Stimulated activated CD4-positive, alpha-beta T cell treated with anti-CD3 and anti-CD28 coated beads, Interleukin-12 subunit alpha, Interleukin-12 subunit beta, amount 100 ng/mL, for 24 hours (primary cell): ENCODE measurements at places on chromosomes 3 and 15.

GRCh38 chr3:184381261-184382224 is 1.7 kb downstream of the CHRD start:
- DNase-seq = no peak

GRCh38 chr3:4993276-4994143 is 14.3 kb downstream of the BHLHE40 start:
- no peak for DNase-seq

DNA sequence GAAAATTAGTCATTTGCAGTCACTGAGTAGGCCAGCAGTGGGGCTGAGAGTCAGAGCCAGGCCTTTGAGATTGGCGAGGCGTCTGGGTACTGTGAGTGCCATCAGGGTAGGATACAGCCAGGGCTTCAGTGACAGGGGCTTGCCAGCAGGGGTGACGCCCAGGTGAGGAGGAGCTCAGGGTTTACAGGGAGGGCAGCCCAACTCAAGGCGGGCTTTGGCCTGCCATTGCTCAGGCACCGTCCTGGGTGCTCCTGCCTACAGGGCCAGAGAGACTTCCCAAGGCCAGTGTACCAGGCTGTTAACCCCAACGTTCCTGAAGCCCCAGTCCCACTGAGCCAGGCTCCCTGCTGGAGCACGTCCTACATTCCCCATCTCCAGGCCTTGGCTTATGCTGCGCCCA is 152.0 kb downstream of the FBLN2 start:
- no peak for DNase-seq

DNA sequence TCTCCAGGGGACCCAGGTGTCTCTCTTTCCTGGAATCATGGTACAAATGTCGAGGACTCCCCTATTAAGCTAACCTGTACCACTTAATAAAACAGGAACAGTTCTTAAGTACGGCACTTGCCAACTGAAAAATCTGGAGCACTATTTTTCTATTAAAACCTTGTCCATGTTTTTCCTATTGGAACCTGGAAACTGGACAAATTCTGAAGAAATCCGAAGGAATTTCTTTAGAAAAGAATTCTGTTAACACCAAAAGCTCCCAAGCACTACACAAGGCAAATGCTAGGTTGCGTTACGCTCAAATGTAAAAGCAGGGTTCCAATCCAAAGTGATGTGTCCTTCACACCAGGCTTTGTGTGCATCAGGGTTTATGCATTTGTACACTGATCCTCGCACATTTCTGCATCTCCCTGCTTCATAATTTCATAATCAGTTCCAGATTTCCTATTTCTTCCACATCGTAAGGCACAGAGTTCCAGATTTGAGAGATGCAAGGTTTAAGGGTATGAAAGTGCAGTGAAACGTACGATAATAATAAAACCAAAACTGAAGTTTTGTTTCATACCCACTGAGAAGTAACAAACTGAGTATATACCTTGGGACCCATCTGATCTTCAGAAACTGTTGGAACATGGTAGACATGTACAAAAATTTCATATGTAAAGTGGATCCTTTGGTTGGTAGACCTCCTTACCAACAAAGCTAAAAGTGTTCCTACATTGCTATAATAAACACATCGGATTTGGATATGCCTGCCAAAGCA is 132.1 kb upstream of the WNT5A start:
- no peak for DNase-seq

DNA sequence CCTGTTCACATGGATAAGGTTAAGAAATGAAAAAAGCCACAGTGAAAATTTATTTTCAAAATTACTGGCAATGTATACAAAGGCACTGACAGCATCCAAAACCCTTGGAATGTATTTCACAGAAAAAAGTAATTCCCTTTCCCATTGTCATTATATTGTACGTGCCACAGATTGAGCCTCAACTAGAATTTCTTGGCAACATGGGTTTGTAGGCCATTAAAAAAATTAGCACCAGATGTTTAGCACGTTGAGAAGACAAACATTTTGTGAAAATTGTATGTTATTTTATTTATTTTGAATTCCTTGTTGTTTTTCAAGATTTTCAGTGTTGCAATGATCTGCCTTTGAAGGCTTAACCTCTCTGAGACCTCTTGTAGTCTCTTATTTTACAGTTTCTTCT is 76.3 kb upstream of the EPHB3 start:
- DNase-seq = no peak

GRCh38 chr3:127749787-127750225 is 72.5 kb downstream of the MGLL start:
- no peak for DNase-seq

- DNase-seq = no peak
These were observed 29.7 kb upstream of the HHATL start for GRCh38 chr3:42732196-42732828.

DNA sequence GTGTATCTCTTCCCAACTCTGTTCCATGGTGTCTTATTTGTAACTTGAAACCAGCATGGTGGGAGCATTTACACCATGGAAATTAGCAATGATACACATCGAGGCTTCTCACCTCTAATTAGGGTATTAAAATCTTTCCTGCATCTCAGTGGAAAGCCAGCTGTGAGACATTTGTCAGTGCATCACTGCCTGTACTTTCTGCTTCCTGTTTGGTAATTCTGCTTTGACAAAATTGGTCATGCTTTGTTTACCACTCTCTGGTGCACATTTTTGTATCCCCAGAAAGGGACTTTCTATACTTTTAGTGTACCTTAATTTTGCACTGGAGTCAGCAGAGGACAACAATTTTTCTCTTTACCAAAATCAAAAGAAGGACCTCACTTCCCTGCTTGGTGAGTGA is 402.1 kb downstream of the PDCD6IP start:
- DNase-seq = no peak

GRCh38 chr3:161644891-161645635 is 148.5 kb downstream of the OTOL1 start:
- no peak for DNase-seq

- DNase-seq = no peak
These were observed 134.8 kb upstream of the ABI3BP start for GRCh38 chr3:101128001-101128400.

DNA sequence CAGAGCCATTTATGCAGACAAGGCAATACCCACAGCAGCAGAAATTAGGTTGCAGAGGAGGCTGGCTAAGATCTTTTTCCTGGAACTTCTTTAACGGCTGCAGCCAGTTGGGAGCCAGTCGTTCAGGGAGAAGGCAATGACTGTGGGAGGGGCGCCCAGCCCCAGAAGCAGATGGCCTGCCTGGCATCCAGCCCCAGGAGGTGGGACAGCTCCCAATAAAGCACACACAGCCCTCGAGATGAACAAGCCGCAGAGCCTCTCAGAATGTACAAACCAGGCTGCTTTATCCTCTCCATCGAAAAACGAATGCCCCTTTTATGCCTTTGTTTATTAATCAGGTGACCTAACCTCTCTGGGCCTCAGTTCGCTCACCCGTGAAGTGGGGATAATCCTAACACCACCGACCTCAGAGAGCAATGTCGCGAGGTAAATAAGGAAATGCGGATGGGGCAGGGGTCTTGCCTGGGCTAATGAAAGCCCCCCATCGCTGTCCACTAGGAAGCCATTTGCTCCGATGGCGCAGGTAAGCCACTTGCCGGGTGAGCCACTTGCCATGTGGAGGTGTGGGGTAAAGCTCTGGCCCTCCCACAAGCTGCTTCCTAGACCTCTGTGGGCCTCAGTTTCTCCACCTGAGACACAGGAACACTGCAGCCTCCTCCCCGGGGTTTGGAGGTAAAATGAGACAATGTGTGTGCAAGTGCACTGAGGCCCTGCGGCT is 35.8 kb downstream of the MGLL start:
- DNase-seq = no peak

- no peak for DNase-seq
These were observed 45.6 kb downstream of the BCL2L10 start for GRCh38 chr15:52066842-52067544.

- DNase-seq = no peak
These were observed 25.9 kb downstream of the MELTF start for GRCh38 chr3:197003461-197004385.

DNA sequence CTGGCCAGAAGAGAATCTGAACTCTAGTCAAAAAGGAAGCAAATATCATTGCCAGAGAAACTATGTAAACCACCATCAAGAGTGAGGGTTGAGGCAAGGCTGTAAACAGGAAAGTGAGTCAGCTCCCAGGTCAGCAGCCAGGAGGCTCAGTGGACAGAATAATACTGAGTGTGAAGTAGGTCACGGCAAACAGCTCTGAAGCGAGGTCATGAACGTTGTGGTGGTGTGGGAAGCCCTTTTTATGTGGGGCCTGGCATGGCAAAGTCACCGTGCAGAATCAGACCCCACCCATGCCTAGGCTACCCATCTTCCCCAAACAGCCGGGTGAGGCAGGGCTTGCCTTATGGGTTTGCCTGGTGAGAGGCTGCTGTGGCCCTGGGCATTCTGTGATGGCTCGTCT is 43.9 kb downstream of the THBS1 start:
- DNase-seq = no peak

DNA sequence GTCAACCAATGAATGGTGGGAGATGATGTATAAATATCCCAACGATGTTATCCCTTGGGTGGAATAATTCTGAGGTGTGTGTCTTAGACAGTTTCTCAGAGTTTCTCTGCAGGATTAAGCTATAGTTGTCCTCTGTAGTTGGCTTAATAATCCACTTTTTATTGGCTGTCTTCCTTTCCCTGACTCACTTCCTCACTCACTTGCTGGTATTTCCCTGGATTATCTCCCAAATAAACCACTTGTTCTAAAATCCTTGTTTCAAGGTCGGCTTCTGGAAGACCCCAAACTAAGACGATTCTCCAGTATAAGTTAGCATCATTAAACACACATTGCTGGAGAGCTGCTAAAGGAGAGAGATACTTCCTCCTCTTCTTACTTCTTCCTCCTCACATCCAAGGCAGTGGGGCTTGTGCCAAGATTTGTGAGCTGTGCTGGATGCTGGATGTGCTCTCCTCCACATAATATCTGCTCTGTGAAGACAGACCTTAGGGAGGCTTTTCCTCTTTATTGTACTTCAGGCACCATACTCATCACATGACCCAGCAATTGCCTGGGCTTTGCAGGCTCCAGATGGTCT is 22.5 kb upstream of the ROPN1 start:
- no peak for DNase-seq

GRCh38 chr3:36011791-36012190 is 368.5 kb upstream of the STAC start:
- DNase-seq = no peak
